ENCODE measurements at places on chromosomes 4 and X. TPM values are rescaled to one million over a fixed set of nuclear protein-coding genes. Genes with fewer than 3 reads are reported as not detected.

GRCh38 chr4:52877036-52877435, 14.9 kb downstream of the RASL11B start:
- no peak for DNase-seq

- DNase-seq: no peak
These were observed 1757.3 kb downstream of the PCDH7 start for GRCh38 chr4:32477518-32477917.

THAP9 gene
- total RNA-seq: 5.0 TPM

DNA sequence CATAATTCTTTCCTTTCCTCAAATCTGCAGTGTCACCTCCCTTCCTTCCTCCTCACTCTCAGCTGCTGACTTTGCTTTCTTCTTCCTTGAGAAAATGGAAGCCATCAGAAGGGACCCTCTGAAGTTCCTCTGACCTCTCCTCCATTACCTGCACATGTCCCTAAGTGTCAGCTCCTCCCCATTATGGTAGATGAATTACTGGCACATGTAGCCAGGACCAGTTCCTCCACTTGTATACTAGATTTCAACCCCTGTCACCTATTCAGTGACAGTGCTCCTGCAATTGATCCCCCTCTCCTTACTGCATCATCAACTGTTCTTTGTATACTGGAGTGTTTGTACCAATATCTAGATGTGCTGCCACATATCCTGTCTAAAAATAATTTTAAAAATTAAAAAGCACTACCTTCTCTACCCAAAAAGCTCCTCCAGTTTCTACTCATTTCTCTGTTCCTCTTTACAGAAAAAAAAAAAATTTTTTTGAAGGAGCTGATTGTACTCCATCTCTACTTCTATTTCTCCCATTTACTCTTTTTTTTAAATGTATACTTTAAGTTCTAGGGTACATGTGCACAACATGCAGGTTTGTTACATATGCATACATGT, 78.6 kb downstream of the CLCN5 start:
- no peak for DNase-seq

GRCh38 chr4:182863501-182863900, 53.7 kb downstream of the DCTD start:
- no peak for DNase-seq

DNA sequence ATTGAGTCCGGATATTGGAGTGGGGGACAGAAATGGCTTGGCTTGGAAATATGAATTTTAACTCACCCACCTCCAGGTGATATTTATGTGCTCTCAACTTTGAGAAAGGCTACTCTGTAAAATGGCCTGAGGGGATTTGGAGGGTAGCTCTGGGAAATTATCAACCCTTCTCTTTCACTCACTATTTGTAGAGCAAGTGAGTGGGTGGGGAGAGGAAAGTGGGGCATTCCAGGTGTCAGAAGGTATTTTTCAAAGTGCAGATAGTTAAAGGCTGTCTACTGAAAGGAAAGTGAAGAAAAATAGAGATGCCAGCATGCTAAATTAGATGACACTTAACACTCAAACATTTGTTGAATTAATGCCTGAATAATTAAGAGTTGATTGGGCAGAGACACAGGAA, 44.1 kb downstream of the TMEM164 start:
- no peak for DNase-seq

DNA sequence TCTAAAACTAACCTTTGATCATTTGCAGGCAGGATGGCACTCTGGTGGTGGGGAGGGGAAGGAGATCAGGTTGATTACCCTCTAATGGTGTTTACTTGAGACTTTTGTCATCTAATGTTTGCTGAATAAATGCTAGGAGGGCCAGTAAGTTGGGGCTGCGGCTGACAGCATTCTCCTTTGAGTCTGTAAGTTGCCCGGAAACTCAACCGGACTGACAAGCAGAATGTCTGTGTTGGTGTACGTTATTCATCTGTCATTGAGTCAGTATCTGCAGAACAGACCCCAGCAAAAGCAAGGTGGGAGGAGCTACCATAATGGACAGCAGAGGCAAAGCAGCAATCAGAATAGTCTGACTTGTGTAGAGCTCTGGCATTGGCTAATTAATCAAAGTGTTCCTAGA, 1210.6 kb upstream of the PABPC4L start:
- no peak for DNase-seq

DNA sequence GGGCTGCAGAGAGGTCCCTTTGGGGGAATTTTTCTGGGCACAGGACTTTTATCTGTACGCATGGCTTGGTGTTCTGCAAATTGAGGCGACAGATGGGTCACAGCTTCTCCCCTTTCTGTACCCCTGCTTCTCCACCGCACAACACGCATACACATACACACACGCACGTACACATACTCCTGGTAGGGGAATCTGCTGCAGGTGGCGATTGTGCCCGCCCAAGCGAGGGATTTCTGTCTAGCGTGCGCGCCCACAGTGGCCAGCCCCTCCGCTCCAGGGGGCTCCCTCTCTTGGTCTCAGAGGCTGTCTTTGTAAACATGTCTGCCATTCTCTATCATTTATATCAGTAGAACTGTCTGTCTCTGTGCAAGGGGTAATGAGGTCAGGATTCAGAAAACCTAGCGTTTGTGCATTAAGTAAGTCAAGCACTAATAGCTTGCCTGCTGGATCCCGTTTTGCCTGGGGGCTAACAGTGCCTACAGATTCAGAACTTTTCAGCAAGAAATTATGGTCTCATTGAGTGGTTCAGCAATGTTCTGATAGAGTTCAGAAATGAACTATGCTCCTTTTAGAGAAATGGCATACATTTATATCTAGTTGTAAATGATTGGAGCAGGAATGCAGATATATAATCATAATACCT, 2.2 kb downstream of the GRID2 start:
- no peak for DNase-seq

ETDA gene
- not detected for total RNA-seq

RNF128 gene
- not detected for total RNA-seq

All from dermis microvascular lymphatic vessel endothelial cell (primary cell).